ENCODE measurements at places on chromosomes 1 and 21.

DNA sequence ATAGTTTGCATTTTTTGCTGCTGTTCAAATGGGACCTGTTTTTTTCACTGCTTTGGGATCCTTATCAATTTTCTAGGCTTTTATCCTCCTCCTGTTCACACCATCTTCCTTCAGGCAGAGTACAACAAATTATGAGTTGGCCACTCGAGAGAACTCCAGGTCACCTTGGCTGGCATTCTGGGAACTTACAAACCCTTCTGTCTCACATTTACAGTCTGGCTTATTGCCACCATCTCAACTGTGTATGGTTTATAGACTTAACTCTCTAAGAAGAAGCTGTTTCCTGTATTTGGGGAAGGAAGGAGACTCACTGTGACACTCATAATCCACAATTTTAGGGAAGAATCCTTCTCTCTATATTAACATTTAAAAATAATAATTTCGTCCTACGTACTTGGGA, 5.4 kb upstream of the ZNF691 start:
- DNase-seq = no peak

GRCh38 chr1:208409176-208409575, 165.0 kb upstream of the PLXNA2 start:
- DNase-seq = no peak

GRCh38 chr1:174884038-174884437, 115.7 kb upstream of the CACYBP start:
- DNase-seq = no peak

GRCh38 chr1:183670169-183670568, 17.1 kb upstream of the APOBEC4 start:
- no peak for DNase-seq

DNA sequence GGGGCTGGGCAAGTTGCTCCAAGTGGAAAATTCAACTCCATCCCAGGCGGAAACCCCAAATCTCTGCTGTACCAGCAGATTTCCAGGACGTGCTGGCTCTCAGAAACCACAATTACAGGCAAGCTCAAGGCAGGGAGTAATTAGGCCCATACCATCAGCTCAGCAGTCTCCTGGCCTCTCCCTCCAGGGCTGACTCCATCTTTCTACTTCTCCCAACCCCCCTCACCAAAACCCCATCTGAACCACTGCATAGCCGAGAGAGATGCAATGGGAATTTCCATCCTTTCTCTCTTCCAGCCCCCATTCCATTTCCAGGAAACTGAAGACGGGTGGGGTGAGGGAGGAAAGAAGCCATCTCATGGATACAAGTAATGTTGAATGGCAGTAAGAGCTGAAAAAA, 41.2 kb downstream of the ARHGEF11 start:
- no peak for DNase-seq
